PC-9 (cell line): ENCODE measurements at places on chromosomes 6 and 20. TPM values are rescaled to one million over a fixed set of nuclear protein-coding genes. Genes with fewer than 3 reads are reported as not detected.

GRCh38 chr6:29917857-29918256 is 24.5 kb upstream of the HLA-A start:
- H3K27me3 ChIP-seq, result no peaks in the 10 kb centered on the region
- no peaks in the 10 kb centered on the region for H3K4me1 ChIP-seq
- DNase-seq, result no peak
- no peak overlapping the region for H3K27ac ChIP-seq
- H3K36me3 ChIP-seq, result no peaks in the 10 kb centered on the region
- no peak overlapping the region for H3K4me3 ChIP-seq

CGA gene
- not detected in 2 replicates for total RNA-seq

GRCh38 chr6:136037876-136038460 is 186.5 kb downstream of the PDE7B start:
- DNase-seq, result no peak
- no peak overlapping the region for H3K27ac ChIP-seq
- H3K4me1 ChIP-seq, result no peaks in the 10 kb centered on the region
- H3K27me3 ChIP-seq, result no peaks in the 10 kb centered on the region
- no peak overlapping the region for H3K4me3 ChIP-seq

SLC22A16 gene
- total RNA-seq, result not detected in 2 replicates

CDSN gene
- 1.0 and 1.9 TPM in 2 replicates for total RNA-seq

GRCh38 chr6:105867277-105867676 is 218.9 kb upstream of the PRDM1 start:
- no peak overlapping the region for H3K27ac ChIP-seq
- no peaks in the 10 kb centered on the region for H3K27me3 ChIP-seq
- 0 out of 2 replicates have a peak, but pooled peaks cover 4% of the 10 kb centered on the region for H3K4me1 ChIP-seq
- DNase-seq, result no peak
- H3K4me3 ChIP-seq, result no peak overlapping the region
- no peaks in the 10 kb centered on the region for H3K36me3 ChIP-seq

DNA sequence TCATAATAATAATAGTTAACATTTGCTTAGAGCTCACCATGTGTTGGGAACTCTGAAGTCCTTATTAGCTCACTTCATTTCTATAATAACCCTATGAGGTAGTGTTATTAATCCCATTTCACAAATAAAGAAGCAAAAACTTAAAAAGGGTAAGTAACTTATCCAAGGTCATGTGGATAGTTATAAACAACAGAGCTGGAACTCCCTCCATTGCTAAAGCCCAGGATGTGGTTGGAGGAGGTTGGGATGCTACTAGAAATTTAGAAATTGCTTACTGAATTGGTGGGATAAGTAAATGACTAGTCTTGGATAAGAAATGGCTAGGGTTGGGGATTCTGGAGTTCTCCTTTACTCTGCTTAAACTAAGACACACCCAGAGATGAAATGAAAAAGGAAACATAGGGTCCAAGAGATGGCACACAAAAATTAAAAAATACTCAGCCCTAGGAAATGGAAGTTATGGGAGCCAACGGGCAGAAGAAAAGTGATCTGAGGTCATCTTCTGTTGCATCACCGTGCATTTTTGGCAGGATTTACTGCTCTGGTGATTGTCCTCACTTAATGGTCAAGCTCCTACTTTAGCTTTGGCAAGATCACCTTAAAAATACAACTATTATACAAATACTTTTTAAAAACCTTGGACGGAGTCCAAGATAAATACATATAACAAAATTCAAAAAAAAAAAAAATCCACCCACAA is 7.7 kb upstream of the CLIC5 start:
- 0 out of 2 replicates have a peak, but pooled peaks cover 6% of the 10 kb centered on the region for H3K27me3 ChIP-seq
- H3K36me3 ChIP-seq, result no peaks in the 10 kb centered on the region
- H3K27ac ChIP-seq, result no peak overlapping the region
- no peaks in the 10 kb centered on the region for H3K4me1 ChIP-seq

TEAD3 gene
- 33.1 and 40.1 TPM in 2 replicates for total RNA-seq
